Activated CD8-positive, alpha-beta memory T cell treated with anti-CD3 and anti-CD28 coated beads for 36 hours (primary cell): ENCODE measurements at places on chromosomes 12 and 14. TPM values are rescaled to one million over a fixed set of nuclear protein-coding genes. Genes with fewer than 3 reads are reported as not detected.

The DAO gene
- total RNA-seq = not detected

The AQP6 gene
- not detected for total RNA-seq

The HOXC12 gene
- not detected for total RNA-seq

The PLBD2 gene
- 21.2 TPM for total RNA-seq

The KRT78 gene
- not detected for total RNA-seq

The NPFF gene
- total RNA-seq = not detected

The STAT6 gene
- total RNA-seq = 266 TPM

The DPY19L2 gene
- total RNA-seq = 8.7 TPM

The ASCL1 gene
- not detected for total RNA-seq

The REP15 gene
- total RNA-seq = 0.17 TPM

The MAP1LC3B2 gene
- 1.3 TPM for total RNA-seq

The SYNDIG1L gene
- not detected for total RNA-seq

The RNASE3 gene
- total RNA-seq = not detected
